ENCODE measurements at places on chromosomes 2 and 18.

DNA sequence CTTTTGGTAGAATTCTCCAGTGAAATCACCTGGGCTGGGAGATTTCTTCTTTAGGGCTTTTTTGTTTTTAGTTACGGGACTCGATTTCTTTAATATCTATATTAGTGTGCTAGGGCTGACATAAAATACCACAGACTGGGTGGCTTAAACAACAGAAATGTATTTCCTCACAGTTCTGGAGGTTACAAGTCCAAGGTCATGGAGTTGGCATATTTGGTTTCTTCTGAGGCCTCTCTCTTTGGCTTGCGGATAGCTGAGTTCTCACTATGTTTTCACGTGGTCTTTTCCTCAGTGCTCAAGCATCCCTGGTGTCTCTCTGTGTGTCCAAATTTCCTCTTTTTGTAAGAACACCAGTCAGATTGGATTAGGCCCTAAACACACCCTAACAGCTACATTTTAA lies 208.5 kb upstream of the DTNA start:
- DNase-seq, result no peak

GRCh38 chr2:165015052-165015642 lies 59.8 kb upstream of the SLC38A11 start:
- DNase-seq, result no peak

- DNase-seq, result no peak
Measured at GRCh38 chr2:105928563-105928962, 183.9 kb downstream of the NCK2 start.

GRCh38 chr2:174024524-174025270 lies 59.5 kb upstream of the SP3 start:
- DNase-seq, result no peak

- no peak for DNase-seq
Measured at GRCh38 chr2:102460467-102460866, 12.6 kb upstream of the SLC9A4 start.

DNA sequence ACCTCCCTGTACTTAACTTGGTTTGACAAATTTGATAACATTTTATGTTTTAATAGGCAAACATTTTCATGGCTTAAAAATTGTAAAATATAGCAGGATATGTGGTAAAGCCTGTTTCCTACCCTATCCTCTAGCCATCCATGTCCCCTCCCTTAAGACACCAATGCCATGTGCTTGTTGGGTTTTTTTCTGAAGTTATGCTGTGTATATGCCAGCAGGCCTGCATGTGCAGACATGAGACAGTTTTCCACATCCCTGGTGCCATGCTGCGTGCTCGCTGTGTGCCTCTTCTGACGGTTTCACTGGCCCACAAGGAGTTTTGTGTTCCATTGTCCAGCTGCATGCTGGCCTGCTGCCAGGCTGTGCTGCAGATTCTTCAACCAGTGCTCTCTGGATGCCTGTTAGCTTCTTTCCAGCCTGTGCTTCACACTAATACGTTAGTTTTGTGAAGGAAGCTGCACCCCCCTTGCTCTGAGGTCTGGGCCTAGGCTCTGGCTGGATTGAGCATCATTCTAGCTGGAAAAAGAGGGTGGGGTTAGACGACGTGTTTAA lies 16.9 kb downstream of the INPP4A start:
- no peak for DNase-seq

DNA sequence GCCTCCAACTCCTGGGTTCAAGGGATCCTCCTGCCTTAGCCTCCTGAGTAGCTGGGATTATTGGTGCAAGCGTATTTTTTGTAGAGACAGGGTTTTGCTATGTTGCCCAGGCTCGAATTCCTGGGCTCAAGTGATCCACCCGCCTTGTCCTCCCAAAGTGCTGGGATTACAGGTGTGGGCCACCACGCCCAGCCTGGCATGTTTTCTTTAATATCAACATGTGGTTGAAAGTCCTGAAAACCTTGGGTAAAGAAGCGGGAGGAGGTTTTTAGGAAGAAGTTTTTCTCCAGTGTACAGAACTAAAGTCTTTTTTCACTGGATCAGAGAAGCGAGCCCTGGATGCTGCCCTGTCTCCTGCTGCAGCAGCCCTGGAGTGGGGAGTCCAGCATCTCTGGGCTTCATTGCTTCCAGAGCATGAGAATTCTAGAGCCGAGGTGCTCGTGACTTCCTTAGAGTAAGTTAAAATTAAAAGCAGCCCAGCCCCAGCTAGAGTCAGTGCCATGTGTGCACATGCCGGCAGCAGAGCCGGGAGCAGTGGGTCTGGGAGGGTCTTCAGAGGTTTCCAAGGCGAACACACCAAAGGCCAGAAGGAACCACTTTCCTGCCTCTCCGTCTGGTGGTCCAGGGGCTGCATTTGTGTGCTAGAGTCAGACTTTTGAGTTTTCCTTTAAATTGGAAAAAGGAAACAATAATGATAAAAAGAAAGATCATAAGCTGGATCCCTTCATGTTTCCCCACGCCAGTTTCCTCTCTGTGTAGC lies 31.2 kb downstream of the ITGB1BP1 start:
- DNase-seq, result no peak

DNA sequence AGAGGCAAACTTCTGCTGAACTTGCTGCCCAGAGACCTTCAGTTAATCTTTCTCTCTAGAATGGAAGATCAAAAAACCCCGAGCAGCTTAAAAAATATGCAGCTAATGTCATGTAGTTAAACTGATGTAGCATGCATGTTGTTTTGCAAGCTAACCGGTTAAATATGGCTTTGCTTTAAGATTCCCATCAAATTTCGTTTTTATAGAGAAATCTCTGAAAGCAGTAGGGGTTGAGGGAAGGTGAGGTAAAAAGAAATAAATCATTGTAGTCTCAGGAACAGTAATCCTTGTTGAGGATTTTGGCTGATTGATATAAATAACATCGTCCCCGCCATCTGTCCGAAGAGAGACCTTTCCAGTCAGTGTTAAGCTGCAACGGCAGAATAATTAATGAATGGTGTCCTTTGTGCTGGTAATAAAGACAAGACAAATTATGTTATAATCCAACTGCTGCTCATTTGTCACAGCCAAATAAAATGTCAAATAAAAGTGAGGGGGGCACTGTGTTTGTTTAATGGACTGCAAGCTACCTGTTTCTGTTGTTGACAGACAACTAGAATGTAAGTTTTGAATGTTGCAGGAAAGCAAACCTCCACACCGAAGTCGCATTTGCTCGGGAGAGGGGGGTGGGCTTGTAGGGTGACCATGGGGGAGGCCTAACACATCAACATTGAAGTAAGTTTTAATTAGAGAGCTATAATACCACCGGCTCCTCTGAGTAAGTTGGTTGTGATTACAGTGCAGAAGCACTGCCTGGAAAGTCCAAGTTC lies 555.5 kb downstream of the ARHGAP15 start:
- no peak for DNase-seq

GRCh38 chr2:31384351-31384750 lies 30.2 kb downstream of the XDH start:
- no peak for DNase-seq

DNA sequence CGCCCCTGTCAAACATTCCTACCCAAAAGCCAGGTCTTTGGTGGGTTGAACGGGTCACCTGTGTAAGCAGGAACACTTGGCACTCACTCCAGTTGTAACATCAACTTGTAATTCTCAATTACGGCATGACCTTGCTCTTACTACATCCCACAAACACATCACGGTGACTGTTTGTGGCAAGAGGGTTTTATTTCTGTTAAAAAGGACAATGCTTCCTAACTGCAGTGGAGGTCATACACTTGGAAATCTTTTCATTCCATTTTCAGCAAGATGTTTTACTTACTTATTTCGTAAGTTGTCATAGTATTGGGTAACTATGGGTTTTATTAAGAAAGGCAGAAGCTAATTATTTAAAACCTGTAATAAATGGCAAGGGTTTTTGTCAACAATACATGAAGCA lies 126.1 kb downstream of the ZNF516 start:
- DNase-seq, result no peak

DNA sequence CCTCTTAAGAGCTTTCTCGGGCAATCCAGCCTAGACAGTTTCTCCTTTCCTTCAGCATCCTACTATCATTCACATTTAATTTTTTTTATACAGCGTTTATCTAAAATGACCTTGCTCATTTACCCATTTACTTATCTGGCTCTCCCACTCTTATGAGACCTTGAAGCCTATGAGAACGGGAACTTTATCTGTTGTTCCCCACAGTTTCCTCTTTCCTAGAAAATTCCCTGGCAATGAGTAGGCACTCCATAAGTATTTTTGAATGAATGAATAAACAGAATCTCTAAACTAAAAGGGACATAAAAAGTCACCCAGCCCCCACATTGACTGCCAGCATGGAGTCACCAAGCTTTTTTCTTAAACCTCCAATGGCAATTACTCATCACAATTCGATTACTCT lies 353.2 kb downstream of the METTL4 start:
- no peak for DNase-seq

GRCh38 chr18:4293337-4293736 lies 161.8 kb downstream of the DLGAP1 start:
- DNase-seq, result no peak

GRCh38 chr2:78873526-78873925 lies 152.0 kb upstream of the REG3G start:
- no peak for DNase-seq

DNA sequence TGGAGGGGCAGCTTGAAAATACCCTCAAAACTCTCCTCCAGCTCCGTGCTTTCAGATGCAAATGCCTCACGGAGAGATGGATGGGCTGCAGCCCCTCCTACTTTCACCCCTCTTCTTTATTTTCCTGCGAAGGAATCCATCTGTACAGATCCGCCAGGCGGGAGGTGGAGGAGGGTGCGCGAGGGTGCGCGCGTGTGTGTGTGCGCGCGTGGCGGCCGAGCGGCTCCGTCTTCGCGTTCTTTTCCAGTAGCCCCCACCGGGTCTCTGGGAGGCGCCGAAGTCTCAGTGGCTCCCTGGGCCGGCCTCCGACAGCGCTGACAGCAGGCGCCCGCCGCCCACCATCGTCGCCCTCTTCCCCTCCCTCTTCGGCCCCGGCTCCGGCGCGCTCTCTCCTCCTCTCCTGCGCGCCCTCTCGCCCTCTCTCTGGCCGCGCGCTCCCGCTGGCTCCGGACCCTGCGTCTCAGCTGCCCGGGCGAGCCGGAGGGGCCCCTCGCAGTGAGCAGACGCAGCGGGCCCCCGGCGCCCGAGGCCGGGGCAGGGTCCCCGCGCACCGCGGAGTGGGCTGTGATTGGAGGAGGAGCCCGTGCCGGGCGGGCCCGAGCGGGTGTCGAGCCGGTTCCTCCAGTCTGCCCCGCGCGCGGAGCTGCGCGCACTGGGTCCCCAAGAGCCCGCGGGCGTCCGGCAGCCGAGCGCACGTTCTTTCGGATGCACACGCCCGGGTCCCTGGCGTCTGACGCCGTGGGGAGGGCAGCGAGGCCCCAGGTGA lies at the start of gene CDH7:
Gene CDH7, plus strand, starts transcription at position 624 of the 766 bp plus-strand sequence. CDS start 11,831 bp downstream, outside the sequence.
- DNase-seq, result no peak

DNA sequence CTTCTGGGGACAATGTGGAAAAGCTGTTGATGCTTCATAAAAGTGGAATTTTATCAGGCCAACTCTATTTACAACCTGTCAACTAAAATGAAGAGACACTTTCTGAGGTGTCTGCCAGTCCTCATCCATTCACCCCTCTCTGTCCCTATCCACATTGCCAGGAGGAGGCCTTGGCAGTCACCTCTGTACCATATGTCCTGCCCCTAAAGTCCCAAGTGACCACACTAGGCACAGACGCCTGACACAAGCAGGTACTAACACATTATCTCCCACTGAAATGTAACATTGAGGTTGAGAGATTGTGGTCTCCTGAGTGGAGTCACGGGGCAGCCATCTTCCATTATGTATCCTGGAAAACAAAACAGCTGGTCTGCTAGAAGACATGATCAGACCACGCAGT lies 71.4 kb downstream of the OSBPL1A start:
- no peak for DNase-seq

GRCh38 chr2:120508567-120509041 lies 162.7 kb downstream of the INHBB start:
- no peak for DNase-seq

- no peak for DNase-seq
Measured at GRCh38 chr2:197140045-197140444, 170.5 kb downstream of the ANKRD44 start.

- DNase-seq, result no peak
Measured at GRCh38 chr2:170321526-170321925, 143.6 kb downstream of the MYO3B start.

DNA sequence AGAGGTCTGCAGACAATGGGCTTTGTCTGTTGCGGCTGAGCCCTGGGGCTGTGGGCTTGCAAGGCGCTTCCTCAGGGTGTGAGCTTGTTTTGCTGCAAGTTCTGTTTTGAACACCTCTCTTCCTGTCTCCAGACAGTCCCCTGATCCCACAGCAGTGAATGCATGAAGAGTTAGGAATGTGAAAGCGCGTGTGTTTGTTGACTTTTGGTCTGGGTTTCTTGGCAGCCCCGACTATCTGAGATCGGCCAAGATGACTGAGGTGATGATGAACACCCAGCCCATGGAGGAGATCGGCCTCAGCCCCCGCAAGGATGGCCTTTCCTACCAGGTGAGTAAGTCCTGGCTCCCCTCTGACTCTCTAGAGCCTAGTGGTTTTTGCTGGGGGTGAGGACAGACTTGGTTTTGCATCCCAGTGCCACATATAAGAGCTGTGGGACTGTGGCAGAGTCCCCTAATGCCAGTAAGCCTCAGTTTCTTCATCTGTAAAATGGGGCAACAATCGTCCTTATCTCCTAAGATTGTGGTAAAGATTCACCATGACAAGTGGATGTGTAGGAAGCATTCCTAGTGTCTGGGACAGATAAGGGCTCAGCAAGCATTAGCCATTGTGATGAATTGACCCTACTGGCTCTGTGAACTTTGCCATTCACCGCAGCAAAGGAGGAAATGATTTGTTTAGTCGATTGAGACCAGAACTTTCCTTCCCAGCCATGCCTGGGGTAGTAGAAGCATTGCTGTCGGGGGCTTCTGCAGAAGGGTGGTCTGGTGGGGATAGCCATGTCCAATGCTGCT lies 3.0 kb downstream of the LBH start:
- DNase-seq, result no peak

DNA sequence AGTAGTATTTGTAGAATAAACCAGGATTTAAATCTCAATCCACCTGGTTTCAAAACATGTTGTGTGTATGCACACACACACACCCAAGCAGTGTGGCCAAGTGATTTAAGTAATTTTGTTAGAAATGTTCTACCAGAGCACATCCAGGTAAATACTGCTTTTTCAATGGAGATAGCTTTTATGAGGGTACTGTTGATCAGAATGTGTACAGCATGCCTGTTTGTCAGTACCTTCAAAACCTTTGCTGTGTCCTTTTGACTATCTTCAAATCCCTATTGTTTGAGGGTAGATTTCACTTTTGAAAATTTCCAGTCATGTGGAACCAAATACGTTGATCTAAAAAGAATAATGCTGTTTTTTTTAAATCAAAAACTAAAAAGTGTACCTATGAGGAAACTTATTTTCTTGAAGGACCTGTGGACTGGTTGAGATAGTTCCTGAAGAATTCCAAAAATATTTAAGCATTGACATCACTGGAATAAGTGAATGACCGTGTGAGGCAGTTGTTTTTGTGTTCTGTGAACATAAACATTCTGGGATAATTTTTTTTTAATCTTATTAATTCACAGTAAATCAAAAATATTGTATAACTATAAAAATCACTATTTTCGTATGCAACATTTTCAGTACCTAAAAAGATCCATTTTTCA lies 70.9 kb downstream of the PTRHD1 start:
- no peak for DNase-seq

GRCh38 chr18:9971313-9971920 lies 57.6 kb downstream of the VAPA start:
- DNase-seq, result no peak

- no peak for DNase-seq
Measured at GRCh38 chr2:117359266-117359914, 455.1 kb upstream of the DDX18 start.
